ENCODE measurements at places on chromosomes 16 and 17.

- DNase-seq, result no peak
These were observed 3.3 kb downstream of the IFT20 start for GRCh38 chr17:28331891-28332420.

DNA sequence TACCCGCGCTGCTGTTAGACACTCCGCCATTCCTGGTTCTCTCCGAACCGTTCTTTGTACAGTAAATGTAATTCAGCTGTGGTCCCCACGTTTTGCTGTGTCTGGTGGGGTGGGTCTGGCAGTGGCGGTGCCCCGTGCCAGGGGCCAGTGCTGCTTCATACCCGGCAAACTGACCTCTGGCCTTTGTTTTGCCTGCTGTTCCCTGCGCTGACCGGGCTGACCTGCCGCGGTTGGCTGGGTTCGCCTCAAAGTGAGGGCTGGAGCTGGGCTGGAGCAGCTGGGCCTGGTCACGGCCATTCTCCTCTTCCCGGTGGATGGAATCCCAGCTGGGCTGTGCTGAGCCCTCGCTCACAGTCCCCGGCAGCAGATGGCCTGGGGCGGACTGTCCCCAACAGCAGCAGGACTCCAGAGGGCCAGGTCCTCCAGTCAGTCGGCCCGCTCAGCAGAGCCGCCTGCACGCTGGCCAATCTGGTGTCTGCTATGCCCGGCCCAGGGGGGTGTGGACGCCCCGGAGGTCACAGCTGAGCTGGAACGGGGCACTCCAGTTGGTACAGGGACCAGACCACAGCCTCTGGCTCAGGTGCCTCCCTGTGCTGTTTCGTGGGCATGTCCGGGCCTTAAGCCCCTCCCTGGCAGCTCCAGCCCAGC lies 1.5 kb upstream of the WFIKKN1 start:
- DNase-seq, result no peak

DNA sequence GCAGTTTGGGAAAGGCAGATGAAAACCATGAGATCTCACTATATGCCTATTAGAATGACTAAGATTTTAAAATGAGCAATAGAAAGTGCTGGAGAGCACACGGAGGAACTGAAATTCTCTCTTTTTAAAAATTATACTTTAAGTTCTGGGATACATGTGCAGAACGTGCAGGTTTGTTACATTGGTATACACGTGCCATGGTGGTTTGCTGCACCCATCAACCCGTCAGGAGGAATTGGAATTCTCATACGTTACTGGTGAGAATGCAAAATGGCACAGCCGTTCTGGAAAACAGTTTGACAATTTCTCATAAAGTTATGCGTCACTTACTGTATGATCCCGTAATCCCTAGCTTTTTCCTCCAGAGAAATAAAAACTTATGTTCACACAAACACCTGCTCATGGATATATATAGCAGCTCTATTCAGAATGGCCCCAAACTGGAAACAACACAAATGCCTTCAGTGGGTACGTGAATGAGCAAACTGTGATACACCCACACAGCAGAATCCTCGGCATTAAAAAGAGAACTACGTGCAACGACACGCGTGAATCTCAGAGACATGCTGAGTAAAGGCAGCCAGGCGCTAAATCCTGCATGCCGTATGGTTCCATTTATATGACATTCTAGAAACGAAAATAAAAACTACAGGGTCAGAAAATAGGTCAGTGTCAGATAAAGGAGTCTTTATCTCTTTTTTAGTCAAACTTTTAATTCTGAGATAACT lies 11.8 kb downstream of the PIK3R6 start:
- DNase-seq, result no peak

- DNase-seq, result no peak
These were observed 11.1 kb downstream of the IL4R start for GRCh38 chr16:27324851-27325301.
